ENCODE measurements at places on chromosomes 5 and 9.

DNA sequence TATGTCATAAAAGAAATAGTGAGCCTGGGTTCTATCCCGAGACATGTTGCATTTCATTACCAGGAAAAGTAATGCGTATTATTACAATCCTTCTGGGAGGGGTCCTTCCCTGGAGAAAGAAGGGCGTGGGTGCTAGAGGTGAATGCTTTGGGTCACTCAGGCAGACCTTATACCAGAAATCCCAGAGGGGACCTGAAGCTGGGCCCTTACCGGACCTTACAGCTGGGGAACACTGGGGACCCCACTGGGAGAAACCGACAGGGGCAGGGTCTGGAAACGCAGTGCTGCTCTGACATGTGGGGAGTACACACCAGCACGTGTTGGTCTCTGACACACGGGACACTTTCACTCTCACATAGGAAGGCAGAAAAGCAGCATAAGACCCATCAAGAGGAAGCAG lies 71.3 kb downstream of the LMNB1 start:
- no peak for DNase-seq

DNA sequence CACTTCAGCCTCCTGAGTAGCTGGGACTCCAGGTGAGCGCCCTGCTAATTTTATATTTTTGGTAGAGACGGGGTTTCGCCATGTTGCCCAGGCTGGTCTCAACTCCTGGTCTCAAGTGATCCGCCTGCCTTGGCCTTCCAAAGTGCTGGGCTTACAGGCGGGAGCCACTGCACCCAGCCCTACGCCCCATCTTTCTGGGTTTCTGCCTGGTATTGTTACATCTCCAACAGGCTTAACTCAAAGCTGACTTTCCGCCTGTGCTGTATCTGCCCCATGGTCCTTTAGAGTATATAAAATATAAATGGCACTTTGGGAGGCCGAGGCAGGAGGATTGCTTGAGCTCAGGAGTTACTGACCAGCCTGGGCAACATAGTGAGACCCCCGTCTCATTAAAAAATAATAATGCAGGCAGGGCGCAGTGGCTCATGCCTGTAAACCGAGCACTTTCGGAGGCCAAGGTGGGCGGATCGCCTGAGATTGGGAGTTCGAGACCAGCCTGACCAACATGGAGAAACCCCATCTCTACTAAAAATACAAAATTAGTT lies 36.5 kb upstream of the GLDC start:
- no peak for DNase-seq

- DNase-seq: no peak
These were observed 17.3 kb upstream of the MED10 start for GRCh38 chr5:6395621-6396020.

- no peak for DNase-seq
These were observed 8.1 kb downstream of the RPS6 start for GRCh38 chr9:19371942-19372341.

- no peak for DNase-seq
These were observed 36.9 kb downstream of the TGFBR1 start for GRCh38 chr9:99141849-99142248.

DNA sequence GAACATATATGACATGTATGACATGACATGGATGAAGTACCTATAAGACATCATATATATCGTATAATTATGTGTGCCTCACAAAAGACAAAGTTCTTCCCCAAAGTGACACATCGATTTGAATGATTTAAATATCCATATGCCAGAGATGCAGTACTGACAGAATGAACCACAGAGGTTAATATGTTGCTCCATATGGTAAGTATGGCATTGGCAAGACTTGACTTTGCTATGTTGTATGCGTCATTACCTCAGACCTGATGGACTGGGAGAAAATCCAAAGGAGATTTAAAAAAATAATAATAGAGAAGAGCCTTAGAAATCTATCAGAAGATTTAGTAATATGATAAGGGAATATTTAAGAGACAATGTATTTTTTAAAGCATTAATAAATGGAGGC lies 263.2 kb downstream of the PJA2 start:
- DNase-seq: peak; percentile 25

GRCh38 chr9:71001780-71002386 lies 119.5 kb downstream of the TRPM3 start:
- no peak for DNase-seq

DNA sequence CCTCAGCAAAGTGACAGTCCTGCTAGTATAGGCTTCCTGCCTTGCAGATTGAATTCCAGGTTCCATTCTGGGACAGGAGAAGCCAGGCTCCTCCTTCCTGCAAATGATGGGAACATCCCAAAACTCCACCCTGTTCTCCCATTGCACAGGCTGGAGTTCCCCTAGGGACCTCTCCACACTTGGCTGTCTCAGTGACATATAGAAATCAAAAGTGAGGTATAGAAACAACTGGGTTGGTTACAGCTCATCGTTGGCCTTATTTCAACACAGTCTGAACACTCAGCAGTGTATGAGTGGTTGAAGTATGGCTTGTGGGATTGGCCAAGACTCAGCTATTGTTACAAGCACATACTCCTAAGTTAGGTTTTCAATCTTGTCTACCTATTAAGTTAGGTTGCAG lies 157.8 kb upstream of the FTMT start:
- peak; percentile 18 for DNase-seq

DNA sequence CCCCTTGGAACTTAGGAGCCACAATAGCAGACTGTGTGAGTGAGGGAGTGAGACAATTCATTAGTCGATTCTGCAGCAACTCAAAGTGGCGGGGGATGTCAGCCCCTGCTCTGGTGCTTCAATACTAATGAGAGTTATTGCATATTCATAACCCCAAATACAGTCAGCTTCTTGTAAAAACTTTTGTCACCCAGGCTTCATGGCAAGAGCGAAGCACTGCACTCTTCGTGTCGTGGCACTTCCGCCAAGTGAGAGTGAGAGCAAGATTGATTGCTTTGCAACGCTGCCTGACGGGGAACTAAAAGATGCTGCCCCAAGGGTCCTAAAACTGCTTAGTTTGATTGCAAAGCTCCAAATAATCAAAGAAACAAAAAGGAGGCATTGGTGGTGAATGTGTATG lies 150.9 kb downstream of the NR2F1-AS1 start:
- DNase-seq: no peak

- DNase-seq: no peak
These were observed 24.1 kb downstream of the FLT4 start for GRCh38 chr5:180625125-180625790.

GRCh38 chr5:151312756-151313324 lies 9.3 kb upstream of the SLC36A3 start:
- DNase-seq: no peak

- no peak for DNase-seq
These were observed 138.6 kb downstream of the ARL15 start for GRCh38 chr5:54171645-54172384.

DNA sequence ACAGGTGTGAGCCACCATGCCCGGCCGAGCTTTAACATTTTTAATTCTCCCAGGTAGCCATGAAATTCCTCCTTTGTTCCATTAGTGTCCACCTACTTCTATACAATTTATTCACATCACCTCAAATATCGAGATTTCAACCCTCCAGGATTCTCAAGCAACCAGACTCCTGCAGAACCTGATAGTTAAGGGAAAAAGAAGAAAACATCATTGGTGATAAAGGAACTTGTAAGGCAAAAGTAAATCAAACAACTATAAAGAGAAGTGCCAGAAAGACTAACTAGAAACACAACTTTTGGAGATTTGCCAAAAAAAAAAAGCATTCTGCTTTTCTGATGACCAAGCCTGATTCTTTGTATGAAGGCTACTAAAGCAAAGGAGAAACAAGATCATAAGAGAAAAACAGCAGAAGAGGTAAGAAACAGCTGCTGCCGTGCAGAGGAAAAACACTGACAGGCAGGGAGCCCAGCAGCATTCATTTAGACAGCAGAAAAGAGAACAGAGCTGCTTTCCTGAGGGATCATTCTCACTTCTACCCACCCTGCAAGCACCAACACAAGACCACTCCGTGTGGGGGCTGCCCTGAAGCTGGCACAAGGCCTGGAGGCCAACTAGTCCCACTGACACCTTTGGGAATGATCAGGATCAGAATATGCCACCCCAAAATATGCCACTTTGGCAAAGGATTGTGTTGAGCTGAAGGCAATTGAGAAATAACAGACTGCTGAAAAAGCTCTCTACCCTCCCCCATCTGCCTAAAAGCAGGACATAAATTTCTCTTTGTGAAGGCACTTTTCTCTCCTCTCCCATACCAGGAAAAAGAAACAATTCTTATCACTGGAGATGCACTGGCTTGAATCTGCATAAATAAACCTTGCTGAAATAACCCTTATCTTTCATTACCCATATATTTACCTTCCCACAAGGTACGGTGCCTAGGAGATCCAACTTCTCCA lies 75.1 kb downstream of the ALDH7A1 start:
- peak; percentile 28 for DNase-seq

DNA sequence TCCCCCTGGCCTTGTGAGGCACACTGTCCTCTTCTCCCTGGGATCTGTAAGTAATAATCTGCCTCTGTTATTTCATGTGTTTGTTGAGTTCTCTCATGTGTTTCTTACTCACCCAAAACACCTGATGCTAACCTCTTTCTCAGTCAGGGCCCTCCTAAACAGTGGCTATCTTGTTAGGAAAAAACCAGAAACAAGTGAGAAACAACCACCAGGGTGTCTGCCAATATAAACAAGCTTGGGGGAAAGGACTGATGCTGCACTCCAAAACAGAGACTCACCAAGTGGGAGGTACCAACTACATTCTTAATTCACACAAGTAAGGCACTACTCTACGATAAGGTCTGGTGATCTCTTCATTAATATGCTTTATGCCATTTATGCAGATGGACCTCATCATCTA lies 564.4 kb downstream of the SEMA5A start:
- DNase-seq: no peak

DNA sequence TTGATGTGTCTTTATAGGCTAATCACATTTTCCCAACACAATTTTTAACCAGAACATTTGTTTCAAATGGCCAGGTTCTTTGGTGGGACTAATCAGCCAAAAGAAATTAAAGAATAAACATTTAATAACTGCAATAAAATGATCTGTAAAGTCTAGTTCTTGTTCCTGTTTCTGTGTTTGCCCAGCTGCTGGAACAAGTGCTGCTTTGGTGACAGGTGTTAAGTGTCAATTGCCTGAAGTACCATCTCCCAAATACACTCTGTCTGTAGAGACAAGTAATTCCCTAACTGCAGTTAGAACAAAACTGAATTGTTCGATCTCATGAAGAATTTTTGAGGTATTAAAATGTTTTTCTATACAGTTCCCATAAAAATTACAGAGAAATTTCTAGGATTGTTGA lies 402.3 kb upstream of the CHD1 start:
- no peak for DNase-seq

DNA sequence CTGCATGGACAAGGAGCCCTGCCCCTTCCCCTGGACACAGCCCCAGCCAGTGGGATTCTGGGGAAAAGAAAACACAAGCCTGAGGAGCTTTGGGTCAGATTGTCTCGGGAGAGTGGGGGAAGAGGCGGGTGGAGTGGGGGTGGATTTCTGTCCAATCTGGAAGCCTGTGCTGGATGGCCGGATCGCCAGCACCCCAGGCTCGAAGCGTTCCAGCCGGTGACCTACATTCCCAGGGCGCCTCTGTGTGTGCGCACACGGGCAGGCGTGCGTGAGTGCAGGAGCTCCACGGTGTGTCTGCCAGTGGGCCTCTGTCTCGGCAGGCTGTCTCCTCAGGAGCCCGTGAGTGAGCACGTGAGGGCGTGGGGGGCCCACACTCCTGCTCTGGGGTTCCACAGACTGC lies 74.3 kb upstream of the DAB2IP start:
- DNase-seq: no peak

DNA sequence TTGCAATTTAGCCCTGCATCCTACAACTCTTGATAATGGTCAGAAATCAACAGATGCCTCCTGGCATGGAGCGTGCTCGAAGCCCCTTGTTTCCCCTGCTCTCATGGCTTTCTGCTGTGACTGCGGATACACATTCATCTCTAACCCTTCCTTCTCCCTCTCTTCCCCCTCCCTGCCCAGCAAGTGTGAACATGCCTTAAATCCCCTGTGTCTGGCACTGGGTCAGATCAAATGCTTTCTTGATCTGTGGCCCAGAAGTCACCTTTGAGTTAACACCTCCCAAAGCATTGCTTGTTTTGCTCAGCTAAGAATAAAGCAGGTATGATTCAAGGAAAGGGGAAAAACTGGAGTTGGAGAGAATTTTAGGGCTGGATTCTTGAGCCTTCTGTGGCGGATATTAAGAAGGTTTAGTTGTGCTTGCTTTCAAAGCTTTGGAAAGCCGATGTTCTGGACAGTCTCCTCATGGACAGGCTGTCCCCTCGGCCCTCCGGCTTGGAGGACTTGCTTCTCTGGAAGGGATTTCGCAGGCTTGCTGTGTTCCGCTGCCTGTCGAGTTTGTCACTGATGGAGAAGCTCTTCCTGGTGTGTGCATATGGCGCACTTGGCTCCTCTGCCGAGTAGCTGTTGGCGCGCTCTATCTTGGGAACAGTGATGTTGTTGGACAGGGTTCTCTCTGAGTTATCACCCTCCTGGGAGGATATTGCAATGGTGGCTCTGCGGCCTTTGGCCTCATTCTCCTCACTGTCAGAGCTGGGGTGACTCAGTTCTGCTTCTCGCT lies 121.3 kb upstream of the KLF9 start:
- no peak for DNase-seq

- DNase-seq: no peak
These were observed 28.9 kb upstream of the ERGIC1 start for GRCh38 chr5:172805018-172805683.

GRCh38 chr9:3863686-3864085 lies 337.9 kb upstream of the RFX3 start:
- DNase-seq: peak; percentile 78

- DNase-seq: peak; percentile 41
These were observed 456.5 kb upstream of the CDH9 start for GRCh38 chr5:27494887-27495286.

DNA sequence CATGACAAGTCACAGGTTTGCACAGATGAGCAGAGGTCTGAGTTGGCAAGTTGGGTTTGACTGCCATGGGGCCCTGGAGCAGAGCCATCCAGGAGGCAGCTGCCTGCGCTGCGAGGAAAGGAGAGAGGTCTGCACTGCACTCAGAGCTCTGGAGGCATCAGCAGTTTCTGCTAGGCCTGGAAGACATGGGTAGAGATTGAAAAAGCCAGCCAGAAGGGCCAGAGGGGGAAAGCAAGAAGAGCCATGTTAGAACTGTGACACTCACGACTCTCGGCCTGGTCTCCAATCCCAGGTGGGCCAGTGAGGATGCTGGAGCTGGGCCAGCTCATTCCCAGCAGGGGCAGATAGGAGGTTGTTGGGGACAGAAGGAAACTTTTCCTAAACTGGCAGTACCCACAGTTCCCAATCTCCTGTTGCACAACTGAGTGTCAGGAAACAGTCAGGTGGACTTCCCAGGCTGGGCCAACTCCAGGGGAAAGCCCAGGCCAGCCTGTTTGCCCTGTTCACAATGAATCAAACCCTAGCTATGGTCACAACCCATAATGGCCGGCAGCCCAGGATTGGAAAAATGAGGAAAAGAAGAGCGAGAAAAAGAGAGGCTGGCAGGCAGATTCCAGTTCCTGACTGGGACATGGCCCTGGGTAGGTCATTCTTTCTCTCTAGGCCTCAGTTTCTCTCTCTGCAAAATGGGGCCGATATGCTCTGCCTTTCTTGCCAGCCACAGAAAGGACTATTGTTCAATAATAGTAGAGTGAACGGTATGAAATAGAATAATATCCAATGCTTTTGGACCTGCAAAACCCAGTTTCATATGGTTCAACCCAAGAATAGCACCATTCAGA lies 7.8 kb upstream of the ORM1 start:
- no peak for DNase-seq
